ENCODE measurements at places on chromosomes 6 and 20.

- DNase-seq = no peak
These were observed 266.5 kb upstream of the CITED2 start for GRCh38 chr6:139640921-139641320.

DNA sequence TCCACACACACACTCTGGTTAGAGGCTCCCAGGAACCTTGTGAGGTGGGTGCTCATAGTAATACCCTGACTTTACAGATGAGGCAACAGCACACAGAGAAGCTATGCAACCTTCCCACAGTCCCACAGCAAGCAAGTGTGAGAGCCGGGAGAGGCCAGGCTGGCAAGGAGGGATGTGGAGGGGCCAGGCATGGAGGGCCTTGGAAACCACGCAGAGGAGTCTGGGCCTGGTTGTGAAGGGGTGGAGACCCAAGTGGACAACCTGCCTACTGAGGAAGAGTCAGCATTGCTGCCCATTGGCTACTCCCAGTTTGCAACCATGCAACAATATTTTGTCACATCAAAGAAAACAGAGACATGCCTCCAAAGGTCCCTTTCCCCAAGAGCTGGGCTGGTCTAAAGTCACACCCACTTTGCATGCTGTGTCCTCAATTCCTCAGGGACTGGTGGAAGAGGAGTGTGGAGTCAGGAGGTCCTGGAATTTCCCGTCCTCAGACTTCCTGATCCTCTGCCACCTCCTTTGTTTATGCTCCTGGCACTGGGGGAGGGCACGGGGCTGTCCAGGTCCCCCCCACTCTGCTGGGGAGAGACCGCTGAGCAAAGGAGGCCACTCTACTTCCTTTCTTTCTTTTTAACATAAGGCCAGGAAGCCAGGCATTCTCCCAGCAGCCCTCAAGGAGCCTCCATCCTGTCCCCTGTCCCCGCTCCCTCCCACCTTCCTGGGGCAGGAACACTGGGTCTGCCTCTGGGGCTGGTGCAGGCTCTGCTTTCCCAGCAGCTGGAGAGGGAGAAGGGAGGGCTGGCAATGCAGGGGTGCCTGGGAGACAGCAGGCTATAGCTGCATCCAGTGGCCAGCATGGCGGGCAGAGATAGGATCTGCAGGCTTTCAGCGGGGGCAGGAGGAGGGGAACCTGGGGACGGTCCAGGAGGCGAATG is 68.3 kb downstream of the NOL4L start:
- DNase-seq = no peak

DNA sequence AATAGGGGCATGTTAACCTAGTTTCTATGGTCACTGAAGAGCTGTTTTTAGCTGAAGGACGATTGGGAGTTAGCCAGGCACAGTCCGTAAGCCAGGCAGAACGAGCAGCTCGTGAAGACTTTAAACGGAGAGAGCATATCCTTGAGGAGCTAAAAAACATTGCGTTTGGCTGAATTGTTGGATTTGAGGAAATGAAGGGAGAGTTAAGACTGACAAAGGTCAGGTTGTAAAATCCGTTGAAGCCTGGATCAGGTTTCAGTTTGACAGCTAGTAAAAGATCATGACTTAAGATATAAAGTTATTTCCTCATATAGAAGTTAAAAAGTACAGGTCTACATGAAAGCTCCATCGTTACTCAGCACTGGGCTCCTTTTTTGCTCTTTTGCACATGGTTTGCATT is 2.8 kb downstream of the DBNDD2 start:
- no peak for DNase-seq

DNA sequence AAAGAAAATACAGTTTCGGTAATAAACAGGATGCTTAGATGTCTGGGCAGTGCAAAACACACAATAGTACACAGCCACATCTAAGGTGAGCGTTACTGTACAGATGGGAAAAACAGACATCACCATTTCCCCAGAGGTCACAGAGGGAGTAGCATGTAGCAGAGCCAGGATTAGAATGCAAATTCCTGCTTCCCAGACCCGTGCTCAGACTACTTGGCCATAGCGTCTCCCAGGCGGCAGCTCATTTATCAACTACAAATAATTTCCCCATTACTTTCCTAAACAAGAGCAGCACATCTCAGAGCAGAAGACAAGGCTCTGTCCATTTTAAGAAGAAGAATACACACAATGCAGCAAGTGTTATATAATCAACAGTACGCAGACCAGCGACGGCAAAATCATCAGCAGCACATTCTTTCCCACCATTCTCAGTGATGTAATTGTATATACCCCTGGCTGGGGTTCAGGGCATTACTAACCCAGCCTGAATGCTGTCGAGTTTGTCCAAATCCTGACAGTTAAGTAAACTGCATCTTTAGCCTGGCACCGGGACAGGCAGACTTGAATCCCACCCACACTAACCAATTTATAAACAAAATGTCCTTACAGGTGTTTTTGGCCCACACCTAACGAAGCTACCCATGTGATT is 61.9 kb downstream of the CNKSR3 start:
- no peak for DNase-seq

- no peak for DNase-seq
These were observed 2.5 kb downstream of the RNF217 start for GRCh38 chr6:124964764-124965105.
